ENCODE measurements at places on chromosomes 11 and 22. TPM values are rescaled to one million over a fixed set of nuclear protein-coding genes. Genes with fewer than 3 reads are reported as not detected.

Gene CTNND1
- total RNA-seq = 150 TPM

Gene SYT7
- 2.4 TPM for total RNA-seq

Gene OR5B21
- not detected for total RNA-seq

Gene OVOL1
- total RNA-seq = not detected

Gene PTPRCAP
- 3.3 TPM for total RNA-seq

Gene DRD4
- 0.71 TPM for total RNA-seq

Gene VSIG2
- 2.0 TPM for total RNA-seq

Gene RIMBP3C
- total RNA-seq = 0.26 TPM

Gene BIK
- total RNA-seq = not detected

Gene NDUFS8
- total RNA-seq = 134 TPM

Gene MPEG1
- total RNA-seq = 71.5 TPM

Gene NRGN
- total RNA-seq = 4.0 TPM

Gene TSPAN4
- 120 TPM for total RNA-seq

Gene ZBTB44
- 35.2 TPM for total RNA-seq

Gene HORMAD2
- total RNA-seq = not detected

Gene ARHGAP1
- total RNA-seq = 103 TPM

Gene TRIM64
- total RNA-seq = not detected

Gene TBX10
- not detected for total RNA-seq

Gene VWCE
- total RNA-seq = 7.7 TPM

Gene APOA4
- 15.0 TPM for total RNA-seq

Gene CHKB
- 47.6 TPM for total RNA-seq

Gene NLRP14
- not detected for total RNA-seq

Gene GSTT2B
- 3.8 TPM for total RNA-seq

Gene POTEH
- total RNA-seq = not detected

Gene TCN2
- total RNA-seq = 46.5 TPM

Gene MRGPRX4
- total RNA-seq = not detected

Gene FAM89B
- total RNA-seq = 37.4 TPM

Gene ST14
- 13.3 TPM for total RNA-seq

Gene PGR
- total RNA-seq = 2.3 TPM

Gene MUC15
- not detected for total RNA-seq

Gene OR52E8
- not detected for total RNA-seq

Gene MTMR2
- 32.4 TPM for total RNA-seq

Gene MMP27
- not detected for total RNA-seq

Gene OR52D1
- total RNA-seq = not detected

Gene FGF4
- not detected for total RNA-seq

Gene SMCO4
- 17.3 TPM for total RNA-seq

Gene MS4A15
- total RNA-seq = not detected

Gene LTO1
- 19.2 TPM for total RNA-seq

Gene MIOX
- not detected for total RNA-seq

Gene RAB36
- total RNA-seq = 3.2 TPM

Gene MISFA
- 3.7 TPM for total RNA-seq

Gene HEPHL1
- total RNA-seq = not detected

Gene PGA4
- 20.6 TPM for total RNA-seq

Gene CRYAB
- 2,279 TPM for total RNA-seq

Gene NPAS4
- not detected for total RNA-seq

Gene OR51M1
- not detected for total RNA-seq

Gene BAIAP2L2
- 1.8 TPM for total RNA-seq

Gene HTR3A
- total RNA-seq = not detected

Gene APOBEC3F
- total RNA-seq = 2.5 TPM

Gene INS
- 0.74 TPM for total RNA-seq
